MV-4-11 (cell line): ENCODE measurements at places on chromosomes 6 and 20.
A peak's percentile ranks its signal among the peaks of the same experiment; 100 is the strongest.

- DNase-seq = no peak
Measured at GRCh38 chr20:57183457-57184009, 82.9 kb downstream of the BMP7 start.

DNA sequence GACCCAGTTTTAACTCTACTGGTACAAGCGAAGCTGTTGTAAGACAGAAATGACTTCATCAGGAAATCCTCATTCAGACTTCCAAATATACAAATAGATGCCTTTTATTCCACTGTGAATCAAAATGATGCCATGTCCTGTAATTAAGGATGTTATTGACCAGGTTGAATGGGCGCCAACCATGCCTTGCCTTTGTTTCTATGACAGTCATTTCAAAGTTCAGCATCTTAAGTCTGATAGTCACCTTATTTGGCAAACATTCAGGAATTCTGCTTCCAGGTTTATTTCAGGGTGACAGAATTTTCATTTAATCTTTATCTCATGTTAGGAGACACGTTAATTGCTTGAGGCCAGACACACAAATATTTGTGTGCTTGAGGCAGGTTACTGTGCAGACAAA, 592.8 kb upstream of the JAG1 start:
- no peak for DNase-seq

DNA sequence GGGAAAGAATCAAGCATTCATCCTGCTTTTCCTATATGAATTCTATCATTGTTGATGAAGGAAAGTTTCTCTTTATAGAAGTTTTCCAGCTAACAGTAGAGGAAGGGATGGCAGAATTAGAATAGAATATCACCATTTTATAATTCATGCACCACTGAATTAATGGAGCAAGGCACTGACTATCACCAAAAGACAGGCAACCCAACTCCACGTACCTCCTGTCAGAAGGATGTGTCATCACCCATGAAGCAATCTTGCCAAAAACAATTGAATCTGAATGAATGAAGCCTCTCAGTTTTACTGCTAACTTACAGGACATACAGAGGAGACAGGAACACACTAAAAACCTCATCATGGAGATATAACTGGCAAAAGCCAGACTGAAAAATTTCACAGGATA, 122.4 kb downstream of the NFATC2 start:
- DNase-seq = peak; percentile 26

DNA sequence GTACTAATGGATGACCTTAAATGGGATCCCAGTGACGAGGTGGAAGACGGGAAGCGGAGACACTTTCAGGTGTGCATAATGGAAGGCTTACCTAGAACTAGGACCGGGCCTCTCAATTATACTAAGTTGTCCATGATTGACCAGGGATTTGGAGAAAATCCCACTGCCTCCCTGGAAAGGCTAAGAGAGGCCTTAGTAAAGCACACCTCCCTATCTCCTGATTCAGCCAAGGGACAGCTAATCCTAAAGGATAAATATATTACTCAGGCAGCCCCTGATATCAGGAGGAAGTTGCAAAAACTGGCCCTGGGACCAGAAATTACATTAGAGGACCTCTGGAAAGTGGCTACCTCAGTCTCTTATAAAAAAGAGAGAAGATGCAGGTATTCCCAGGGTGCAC, 93.2 kb downstream of the JARID2 start:
- no peak for DNase-seq

- no peak for DNase-seq
Measured at GRCh38 chr6:104118274-104118673, 741.4 kb downstream of the HACE1 start.

DNA sequence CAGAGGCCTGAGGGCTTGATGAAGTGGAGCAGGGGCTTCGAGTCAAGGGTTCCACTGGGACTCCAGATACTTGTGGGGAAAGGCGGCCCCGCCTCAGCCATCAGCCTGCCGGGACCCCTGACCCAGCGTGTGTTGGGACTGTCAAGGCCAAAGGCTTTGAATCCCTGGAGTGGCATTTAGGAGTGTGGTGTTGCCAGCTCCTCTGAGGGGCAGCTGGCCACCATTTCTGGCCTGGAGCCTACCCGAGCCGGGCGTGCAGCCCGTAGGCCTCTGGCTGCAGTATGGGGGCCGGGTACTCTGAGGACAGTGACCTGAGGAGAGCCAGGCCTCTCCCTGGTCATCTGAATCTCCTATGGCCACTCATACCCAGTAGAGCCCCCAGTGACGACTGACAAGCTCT, 40.0 kb downstream of the RRBP1 start:
- no peak for DNase-seq

DNA sequence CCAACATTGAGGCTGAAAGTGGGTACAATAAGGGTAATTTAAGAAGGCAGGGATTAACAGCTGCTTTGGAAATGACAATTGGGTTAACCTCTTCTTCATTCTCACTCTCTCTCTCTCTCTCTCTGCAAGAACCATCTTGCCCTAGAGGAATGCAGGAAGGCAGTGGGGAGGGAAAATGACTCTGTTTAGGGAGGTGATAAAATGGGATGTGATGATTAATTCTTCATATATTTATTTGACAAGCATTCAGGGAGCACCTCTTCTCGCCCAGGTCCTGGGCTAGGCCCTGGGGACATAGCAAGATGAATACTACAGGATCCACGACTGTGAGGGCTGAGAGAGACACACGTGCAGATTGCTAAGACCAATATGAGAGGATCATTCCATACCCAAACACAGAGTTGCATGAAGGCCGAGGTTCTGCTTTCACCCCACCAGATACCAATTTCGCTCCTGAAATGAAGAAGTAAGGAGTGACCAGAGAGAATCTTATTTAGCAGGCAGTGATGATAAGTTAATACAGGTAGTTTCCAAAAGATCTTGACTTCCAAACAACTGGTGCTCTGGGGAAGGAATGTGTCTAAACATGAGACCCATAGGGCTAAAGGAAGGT, 13.3 kb upstream of the PTPN1 start:
- DNase-seq = peak; percentile 68

GRCh38 chr20:60420676-60421229, 462.5 kb downstream of the CDH26 start:
- no peak for DNase-seq

- peak; percentile 36 for DNase-seq
Measured at GRCh38 chr6:4802312-4802935, 26.2 kb downstream of the CDYL start.

DNA sequence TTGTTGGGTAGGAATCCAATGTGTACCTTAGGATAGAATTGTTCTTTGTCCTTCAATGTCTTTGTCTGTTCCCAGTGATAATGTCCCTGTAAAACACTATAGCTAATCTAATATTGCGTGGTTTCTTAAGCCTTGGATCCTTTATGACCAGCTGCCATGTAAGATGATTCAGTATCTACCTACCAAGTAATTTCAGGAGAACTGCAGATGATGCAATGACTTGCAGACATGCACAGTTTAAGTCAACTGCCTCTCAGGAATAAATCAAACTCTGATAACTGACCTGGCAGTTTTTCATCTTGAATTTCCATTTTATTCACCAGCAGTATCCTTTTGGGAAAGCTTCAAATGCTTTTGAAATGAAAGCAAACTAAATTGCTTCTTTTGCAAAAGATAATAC, 157.8 kb downstream of the TPBG start:
- DNase-seq = no peak

- DNase-seq = no peak
Measured at GRCh38 chr6:166104107-166104506, 63.5 kb downstream of the TBXT start.

- DNase-seq = no peak
Measured at GRCh38 chr6:12522347-12522746, 194.2 kb upstream of the PHACTR1 start.

DNA sequence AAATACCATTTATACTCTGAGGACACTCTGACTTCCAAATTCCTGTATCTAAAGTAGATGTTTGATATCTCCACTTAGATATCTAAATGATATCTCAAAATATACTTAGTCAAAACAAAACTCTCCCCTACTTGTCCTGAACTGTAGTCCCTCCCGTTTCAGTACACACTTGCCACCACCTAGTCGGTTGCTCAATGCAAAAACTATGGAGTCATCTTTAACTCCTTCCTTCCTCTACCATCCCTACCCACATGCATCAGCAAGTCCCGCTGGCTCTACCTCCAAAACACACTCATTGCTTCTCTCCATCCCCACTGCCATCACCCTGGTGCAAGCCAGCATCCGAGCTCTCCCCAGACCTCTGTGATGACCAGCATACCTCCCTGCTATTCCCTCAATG, 13.2 kb downstream of the STX7 start:
- peak; percentile 51 for DNase-seq

DNA sequence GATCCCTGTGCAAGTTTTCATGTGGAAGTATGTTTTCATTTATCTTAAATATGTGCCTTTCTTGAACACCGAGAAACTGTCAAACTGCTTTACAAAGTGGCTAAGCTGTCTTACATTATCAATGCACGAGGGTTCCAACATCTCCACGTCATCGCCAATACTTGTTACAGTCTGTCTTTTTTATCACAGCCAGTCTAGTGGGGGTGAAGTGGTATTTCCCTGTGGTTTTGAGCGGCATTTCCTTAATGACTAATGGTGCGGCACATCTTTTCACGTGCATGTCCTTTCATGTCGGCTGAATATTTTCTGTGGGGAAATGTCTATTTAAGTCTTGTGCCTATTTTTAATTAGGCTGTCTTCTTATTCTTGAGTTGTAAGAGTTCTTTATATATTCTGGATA, 280.4 kb downstream of the FOXC1 start:
- peak; percentile 27 for DNase-seq

DNA sequence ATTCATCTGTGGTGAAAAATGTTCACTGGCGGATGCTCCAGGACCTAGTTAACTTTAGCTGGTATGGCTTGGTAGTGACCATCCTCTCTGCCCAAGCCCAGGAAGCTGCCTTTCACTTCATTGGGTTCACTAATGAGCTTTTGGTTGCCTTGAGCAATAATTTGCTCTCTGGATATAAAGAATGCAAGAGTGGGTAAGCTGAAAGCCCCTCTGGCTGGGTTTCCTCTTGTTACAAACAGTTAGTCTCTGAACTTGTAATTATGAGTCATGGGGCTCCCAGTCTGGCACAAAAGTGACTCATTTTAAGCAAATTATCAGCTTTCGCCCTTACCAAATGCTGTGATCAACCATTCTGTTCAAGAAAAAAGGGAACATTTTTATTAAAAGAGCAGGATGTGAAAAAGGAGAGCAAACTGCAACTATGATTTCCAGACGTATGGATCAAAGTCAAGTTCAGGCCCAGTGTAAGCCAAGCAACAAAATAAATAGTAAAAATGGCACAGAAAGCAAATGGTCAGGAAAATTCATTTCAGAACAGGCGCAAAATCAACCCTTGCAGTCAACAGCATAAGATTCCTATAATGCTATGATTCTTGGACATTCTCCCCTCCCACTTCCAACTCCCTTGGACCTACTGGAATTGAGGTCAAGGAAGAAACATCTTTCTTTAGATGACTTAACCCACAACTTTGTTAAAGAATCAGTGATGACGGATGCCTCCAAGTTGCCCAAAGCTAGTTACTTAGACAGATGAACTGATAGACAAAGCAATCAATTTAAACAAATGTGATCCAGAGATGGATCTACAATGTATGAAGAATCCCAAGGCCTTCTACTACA, 130.0 kb upstream of the KCNK16 start:
- peak; percentile 1 for DNase-seq

- DNase-seq = no peak
Measured at GRCh38 chr6:64580346-64580745, 944.7 kb downstream of the PHF3 start.

GRCh38 chr6:162651505-162651904, 76.1 kb downstream of the PRKN start:
- no peak for DNase-seq

DNA sequence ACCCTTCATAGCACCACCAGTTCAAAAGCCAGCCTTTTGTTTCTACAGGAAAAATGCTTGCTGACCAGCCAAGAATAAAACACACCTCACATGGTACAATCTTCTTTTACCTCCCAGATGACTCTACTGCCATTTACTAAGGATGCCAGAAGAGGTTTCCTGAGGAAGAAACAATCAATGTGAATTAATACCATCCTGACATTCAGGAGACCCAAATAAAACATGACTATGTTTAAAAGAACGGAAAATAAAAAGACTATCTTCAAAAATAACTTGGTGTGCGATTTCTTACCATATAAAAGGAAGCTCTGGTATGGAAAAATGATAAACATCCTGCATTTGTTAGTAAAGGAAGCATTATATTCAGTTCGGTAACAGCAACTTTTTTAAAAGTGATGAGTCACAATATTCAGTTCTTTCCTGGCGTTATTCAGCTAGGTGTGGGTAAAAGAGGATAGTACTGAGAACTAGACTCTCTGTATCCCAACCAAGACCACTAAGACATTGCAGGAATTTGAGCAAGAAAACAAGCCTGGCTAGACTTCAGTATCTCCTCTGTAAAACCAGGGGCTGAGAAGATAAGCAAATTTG, 16.3 kb downstream of the COL21A1 start:
- no peak for DNase-seq
